Thoracic aorta (tissue), 2 donors: ENCODE measurements at places on chromosomes 16 and 17.

DNA sequence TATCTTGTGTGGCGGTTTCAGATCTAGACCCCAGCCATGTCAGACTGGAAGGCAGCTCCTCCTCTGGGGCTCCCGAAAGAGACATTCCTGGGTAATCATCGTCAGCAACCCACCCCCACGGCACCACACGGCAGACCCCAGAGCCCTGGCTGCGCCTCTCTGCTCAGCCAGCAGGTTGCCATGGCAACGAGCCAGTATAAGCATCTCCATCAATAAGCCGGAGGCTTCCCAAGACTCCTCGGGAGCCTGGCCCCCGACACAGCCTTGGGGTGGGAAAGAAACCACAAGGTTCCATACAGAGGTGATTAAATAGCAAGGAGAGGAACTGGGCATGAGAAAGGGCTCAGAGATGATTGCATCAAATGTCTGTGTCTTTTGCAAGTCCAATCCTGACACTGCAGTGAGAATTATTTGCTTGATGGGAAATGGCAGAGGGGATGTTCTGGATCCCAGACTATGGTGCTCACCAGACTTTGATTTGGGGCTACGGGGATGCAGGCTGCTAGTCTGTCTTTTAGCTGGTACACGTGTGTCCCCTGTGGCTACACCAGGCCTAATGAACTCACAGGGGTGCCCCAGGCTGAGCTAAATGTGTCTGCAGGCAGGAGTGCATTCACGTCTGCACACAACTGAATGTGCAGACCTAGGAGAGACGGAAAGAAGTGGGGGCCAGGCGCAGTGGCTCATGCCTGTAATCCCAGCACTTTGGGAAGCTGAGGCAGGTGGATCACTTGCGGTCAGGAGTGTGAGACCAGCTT is 320.5 kb upstream of the TNRC6C start:
- no peak overlapping the region for H3K4me3 ChIP-seq
- H3K36me3 ChIP-seq: no peaks in the 10 kb centered on the region

DNA sequence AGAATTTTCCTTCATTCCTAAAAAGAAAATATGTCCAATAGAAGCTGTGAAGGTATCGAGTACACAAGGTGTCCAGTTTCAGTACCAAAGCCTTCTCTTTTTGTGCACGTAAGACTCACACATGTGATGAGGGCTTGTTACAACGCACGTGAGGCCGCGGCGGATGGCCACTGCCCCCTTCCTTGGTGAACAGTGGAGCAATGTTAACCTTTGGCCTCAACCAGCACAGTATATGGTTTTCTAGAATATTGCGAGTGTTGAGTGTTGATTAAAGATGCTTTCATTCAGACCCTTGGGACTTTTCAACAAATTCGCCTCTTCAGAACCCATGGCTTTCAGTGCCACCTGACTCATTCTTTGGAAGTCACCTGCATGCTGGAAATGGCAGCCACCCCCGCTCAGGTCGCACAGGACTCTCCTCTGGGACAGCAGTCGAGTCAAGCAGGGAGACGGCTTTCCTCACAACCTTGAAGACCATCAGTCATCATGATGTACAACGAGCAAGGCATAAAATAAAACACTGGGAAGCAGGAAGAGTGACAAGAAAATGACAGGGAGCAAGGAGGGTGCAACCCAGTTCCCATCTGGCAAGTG is 14.5 kb downstream of the MAP1LC3B start:
- peaks cover 63% of the 10 kb centered on the region for H3K36me3 ChIP-seq
- H3K4me3 ChIP-seq: no peak overlapping the region
- H3K4me1 ChIP-seq: no peaks in the 10 kb centered on the region
- H3K27ac ChIP-seq: no peak overlapping the region

GRCh38 chr17:5644065-5644464 is 59.8 kb upstream of the NLRP1 start:
- DNase-seq: no peak
- H3K36me3 ChIP-seq: no peaks in the 10 kb centered on the region
- no peak overlapping the region for H3K27ac ChIP-seq
- H3K4me1 ChIP-seq: no peaks in the 10 kb centered on the region

- H3K36me3 ChIP-seq: no peaks in the 10 kb centered on the region
- H3K4me1 ChIP-seq: peaks cover 13% of the 10 kb centered on the region
- no peak for DNase-seq
- no peak overlapping the region for H3K4me3 ChIP-seq
- H3K27ac ChIP-seq: no peak overlapping the region
- no peaks in the 10 kb centered on the region for H3K27me3 ChIP-seq
These were observed 53.4 kb downstream of the SNTB2 start for GRCh38 chr16:69240331-69240730.
